ENCODE measurements at places on chromosomes 5 and 9.

- no peak for DNase-seq
Measured at GRCh38 chr5:55176176-55176818, 3.3 kb upstream of the CDC20B start.

- no peak for DNase-seq
Measured at GRCh38 chr9:125968714-125969374, 221.7 kb downstream of the PBX3 start.

DNA sequence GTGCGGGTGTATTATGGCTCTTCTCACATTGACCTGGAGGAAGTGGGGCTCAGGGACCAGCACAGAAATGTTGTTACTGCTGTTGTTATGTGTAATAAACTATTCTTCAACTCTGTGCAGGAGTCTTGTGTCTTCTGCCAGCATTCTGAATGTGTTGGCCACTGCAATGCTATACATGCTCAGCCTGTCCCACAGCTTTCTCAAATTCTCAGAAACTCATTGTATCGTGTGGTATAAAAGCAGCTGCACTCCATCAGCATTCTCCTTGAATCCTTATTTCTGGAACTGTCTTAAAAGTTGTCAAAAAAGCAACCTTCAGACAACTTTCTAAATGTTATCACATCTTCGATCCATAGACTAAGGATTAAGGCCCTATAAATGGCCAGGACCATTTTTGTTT is 72.0 kb downstream of the ZNF474 start:
- DNase-seq = no peak

- DNase-seq = no peak
Measured at GRCh38 chr9:118162716-118163115, 458.5 kb downstream of the TLR4 start.

DNA sequence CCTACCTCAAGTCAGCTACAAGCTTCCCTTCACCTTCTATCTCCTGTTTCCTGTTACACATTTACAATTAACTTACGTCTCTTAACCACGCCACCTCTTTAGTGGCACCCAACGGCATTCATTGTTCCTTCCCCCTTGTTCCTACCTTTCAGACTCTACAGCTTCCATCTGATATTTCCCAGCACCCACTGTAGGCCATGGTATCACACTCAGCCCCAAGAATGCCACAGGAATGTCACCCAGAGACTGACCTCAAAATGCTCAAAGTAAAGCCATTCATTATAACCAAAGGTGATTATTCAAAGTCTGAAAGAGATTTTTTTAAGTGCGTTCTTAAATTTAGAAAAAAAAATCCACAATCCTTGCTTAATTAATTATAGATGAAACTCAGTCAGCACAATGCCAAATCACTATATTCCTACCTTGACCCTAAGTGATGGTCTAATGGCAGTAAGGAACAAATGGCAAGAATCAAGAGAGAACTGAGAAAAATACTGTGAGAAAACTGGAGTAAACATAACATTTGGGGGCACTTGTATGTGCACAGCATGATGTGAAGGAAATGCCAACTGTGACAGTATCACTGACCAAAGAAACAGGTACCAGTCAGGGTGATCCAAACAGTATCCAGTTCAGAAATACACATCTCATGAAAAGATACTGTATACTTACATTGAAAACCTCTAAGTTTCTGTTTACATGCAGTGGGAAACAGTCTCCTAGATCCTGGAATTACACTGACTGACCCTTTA is 52.1 kb downstream of the CTNND2 start:
- no peak for DNase-seq

DNA sequence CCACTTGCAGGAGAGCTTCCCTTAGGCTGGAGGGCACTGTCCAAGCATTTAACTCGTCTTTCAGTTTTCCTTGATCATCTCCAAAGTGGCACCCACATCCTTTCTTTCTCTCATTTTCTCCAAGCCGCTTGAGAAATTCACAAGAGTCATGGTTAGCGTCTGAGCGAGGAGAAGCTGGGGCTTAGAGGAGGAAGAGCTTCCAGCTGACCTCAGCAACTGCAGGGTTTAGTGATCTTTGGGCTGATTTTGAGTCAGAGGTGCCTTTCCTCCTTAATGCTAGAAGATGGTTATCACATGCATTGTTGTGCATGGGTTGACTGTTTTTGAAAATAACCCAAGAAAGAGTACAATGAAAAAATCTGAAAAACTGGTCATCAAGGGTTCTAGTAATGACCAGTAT is 134.7 kb downstream of the GADD45G start:
- DNase-seq = no peak

DNA sequence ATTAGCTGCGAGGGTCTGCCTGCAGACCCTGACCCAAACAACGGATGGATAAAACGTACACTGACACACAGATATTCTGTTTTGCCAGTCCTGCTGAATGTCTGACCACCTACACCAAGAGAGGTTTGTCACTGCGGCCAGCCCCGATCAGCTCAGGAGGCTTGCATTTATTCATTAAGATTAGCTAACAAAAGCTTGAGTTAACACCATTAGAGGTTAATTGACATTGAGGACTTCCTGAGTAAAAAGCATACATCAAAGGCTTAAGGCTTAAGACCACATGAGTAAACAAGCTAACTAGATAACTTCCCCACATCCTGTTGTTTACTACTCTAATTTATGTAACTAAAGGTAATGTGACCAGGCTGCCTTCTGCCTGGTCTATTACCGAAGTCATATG is 198.1 kb upstream of the TRPC7 start:
- no peak for DNase-seq

- no peak for DNase-seq
Measured at GRCh38 chr5:3660630-3661029, 65.0 kb downstream of the IRX1 start.

DNA sequence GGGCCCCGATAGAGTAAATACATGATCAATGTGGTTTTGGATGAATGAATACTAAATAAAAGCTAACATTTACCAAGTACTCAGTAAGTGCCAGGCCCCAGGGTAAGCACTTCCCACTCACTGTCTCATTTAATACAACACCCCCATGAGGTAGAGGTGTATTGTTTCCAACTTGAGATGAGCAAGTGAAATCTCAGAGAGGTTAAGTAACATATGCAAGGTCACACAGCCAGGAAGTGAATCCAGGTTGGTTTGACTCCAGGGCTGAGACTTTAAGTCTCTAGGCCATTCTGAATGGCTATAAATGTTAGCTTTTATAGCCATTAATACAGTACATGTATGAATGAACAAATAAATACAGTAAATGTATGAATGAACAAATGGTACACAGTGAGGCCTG is 39.4 kb downstream of the LHX2 start:
- no peak for DNase-seq

DNA sequence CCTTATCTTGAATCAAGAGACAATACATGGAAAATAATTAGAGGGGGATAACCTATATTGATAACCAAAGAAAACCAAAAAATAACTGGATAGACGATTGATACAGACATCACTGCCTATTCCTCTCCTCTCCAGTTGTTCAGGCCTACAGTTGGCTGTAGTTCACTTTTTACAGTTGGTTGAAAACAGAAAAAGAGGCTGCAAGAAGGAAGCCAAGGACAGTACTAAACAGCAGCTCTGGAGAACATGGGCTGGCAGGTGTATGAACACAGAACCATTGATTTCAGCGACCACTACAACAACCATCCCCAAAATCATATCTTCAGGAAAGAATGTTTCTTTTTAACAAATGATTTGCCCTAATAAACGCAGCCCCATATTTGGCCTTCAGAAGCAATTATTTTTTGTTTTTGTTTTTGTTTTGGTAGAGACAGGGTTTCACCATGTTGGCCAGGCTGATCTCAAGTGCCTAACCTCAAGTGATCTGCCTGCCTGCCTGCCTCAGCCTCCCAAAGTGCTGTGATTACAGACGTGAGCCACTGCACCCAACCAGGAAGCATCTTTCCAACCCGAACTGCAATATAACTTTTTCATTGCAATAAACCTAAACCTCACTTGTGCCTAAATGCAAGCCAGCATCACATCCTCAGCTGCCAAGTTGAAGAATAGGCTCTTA is 64.3 kb downstream of the MLLT3 start:
- no peak for DNase-seq

GRCh38 chr5:175288048-175288621 is 155.8 kb downstream of the DRD1 start:
- no peak for DNase-seq

- DNase-seq = no peak
Measured at GRCh38 chr9:15113288-15113687, 193.7 kb downstream of the TTC39B start.

GRCh38 chr5:144416196-144416595 is 245.5 kb downstream of the KCTD16 start:
- no peak for DNase-seq

GRCh38 chr5:124355928-124356327 is 390.5 kb downstream of the ZNF608 start:
- no peak for DNase-seq

GRCh38 chr9:126420643-126421564 is 94.3 kb downstream of the MVB12B start:
- DNase-seq = no peak

- DNase-seq = no peak
Measured at GRCh38 chr5:96733771-96734500, 71.8 kb downstream of the CAST start.

All from AML-193 (cell line).